Stimulated activated CD8-positive, alpha-beta memory T cell treated with anti-CD3 and anti-CD28 coated beads, Interleukin-7, amount 100 ng/mL, for 1 hour (primary cell): ENCODE measurements at places on chromosomes 3 and 15.

DNA sequence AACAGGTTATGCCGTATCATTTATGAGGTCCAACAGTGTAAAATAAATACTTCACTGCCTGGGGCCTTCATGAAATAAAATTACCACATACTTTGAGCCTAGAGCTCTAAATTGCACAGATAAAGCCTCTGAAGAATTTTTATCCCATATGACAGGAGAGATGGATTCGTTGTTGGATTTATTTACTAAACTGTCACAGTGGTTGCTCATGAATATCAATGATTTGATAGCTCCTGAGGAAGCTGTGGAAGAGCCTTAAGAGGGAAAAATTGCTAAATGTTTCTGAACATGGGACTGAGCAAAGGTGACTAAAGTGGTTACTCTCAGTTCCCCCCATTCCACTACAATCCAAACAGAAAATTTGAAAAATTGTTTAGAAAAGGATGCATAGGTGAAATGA, 558.9 kb upstream of the IL12A start:
- DNase-seq = no peak

DNA sequence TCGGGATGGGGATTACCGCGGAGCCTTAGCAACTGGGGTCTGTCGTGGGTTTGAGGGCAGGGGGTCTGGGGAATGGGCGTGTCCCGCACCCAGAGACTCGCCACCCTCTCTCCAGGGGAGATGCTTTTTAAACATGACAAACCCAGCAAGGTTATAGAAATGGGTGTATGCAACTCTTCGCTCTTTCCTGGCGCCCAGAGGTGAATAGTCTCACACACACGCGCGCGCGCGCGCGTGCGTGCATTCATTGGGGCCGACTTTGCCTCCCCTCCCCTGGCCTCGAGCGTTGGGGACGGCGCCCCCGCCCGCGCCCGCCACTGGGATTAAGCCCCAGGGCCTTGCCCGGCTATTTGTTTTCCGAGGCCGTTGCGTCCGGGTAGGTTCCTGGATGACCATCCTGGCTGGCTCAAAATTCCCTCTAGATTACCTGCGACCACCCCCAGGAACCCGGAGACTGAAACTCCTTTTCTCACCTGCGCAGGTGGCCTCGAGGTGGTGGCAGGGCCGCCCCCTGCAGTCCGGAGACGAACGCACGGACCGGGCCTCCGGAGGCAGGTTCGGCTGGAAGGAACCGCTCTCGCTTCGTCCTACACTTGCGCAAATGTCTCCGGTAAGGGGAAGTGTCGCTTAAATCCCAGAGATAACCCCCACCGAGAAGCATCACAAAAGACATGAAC, 777 bp downstream of the GPR160 start:
- no peak for DNase-seq

DNA sequence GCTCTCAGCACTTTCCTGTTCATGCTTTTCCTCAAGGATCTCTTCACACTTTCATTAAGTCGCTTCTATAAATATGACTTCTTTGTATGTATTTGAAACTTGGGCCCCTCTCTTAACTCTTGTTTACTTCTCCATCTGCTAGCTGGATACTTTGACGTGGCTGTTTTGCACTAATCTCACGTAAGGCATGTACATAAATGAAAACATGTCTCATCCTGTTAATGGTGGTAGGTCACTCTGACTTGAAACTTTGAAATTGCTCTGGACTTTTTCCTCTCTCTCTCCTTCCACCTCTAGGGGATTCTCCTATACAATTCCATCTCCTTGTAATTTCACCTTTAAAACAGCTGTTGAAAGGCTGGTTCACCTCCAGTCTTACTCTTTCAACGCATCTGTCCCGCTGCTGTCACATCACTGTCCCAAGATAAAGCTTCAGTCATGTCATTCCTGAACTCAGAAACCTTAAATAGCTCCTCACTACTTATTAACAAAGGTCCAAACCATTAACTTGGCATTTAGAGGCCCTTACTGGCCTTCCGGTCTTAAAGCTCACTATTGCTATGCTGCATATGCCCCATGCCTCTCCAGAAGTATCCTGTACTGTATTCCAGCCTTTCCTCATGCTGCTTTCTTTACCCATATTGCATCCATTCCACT, 1.2 kb downstream of the BLOC1S6 start:
- no peak for DNase-seq

DNA sequence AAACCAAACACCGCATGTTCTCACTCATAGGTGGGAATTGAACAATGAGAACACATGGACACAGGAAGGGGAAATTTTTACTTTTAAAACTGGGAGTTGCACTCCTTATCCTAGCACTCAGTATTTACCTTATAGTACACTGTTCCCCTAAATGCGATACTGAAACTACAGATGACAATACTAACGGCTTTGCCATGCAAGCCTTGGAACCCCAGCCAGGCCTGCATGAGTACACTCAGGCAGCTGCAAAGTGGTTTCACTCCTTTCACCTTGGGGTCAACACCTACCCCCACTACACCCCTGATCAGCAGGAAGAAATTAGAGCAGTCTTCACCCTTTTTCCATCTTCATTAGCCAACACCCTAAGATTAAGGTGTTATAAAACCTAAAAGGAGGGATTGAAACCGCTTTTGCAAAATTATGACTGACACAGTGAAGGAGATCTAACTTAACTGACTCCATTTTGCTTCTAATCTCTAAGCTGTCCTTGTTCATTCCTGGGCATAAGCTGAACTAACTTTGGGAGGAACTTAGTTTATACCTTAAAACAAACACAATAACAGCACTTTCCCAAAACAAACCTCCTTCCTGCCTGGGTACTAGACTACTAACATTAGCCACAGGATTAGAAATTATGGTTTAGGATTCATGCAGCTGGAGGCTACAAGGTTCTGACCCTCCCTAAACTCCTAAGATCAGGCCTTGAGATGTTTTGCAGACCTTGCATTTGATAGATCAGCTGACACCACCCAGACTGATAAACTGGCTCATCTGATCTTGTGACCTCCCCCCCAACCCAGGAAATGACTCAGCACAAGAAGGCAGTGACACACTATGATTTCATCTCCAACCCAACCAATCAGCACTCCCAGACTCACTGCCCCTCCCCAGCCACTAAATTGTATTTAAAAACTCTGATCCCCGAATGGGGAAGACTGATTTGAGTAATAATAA, 452.1 kb upstream of the PPP2R3A start:
- DNase-seq = no peak
